GM04503 (cell line): ENCODE measurements at places on chromosomes 1 and 21.

DNA sequence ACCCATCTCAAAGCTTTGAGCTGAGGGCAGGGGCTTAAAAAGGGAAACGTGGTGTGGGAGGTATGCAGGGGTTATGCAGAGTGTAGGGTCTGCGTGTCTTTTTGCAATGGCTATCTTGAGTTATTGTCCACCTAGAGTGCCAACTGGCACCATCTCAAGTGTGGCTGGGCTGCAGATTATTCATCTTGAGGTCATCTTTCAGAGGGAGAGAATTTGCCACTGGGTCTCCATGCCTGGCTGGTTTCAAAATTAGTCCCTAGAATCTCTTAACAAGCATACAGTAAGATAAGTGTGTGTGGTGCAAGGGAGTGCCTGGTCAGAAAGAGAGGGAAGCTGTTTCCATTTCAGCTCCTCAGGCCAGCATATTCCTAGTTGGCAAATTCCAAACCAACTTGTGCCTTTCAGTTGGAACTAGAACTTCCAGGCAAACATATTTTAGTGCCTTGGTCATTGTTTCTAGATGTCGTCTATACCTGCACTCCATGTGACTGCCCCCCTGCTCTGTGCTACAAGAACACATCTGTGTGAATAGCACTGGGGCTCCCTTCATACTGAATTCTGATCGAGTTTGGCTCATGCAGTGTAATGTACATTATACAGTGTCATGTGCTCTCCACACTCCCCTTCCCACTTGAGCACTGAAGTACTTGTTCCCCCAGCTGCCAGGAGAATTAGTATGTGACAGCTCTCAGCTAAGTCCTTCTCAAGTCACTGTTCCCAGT lies 5.0 kb upstream of the OR2T8 start:
- DNase-seq: no peak

GRCh38 chr1:47675047-47675675 lies 237.3 kb downstream of the FOXD2 start:
- no peak for DNase-seq

GRCh38 chr1:90512441-90512840 lies 204.7 kb downstream of the BARHL2 start:
- no peak for DNase-seq

DNA sequence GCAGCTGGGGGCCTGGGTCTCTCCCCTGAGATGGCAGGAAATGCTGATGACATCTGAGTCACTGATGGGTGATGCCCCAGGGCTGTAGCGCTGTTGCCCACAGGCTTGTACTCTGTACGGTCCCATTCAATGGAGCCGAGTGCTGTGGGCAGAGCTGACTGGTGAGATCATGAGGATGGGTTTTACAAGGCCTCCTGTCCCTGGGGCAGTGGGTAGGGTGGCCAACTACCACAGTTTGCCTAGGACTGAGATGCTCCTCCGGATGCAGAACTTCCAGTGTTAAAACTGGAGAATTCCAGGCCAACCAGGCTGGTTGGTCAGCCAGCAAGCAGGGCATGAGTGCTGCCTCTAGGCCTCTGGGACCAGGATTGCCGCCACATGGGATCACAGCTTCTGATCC lies 9.2 kb downstream of the PHLDA3 start:
- DNase-seq: no peak

DNA sequence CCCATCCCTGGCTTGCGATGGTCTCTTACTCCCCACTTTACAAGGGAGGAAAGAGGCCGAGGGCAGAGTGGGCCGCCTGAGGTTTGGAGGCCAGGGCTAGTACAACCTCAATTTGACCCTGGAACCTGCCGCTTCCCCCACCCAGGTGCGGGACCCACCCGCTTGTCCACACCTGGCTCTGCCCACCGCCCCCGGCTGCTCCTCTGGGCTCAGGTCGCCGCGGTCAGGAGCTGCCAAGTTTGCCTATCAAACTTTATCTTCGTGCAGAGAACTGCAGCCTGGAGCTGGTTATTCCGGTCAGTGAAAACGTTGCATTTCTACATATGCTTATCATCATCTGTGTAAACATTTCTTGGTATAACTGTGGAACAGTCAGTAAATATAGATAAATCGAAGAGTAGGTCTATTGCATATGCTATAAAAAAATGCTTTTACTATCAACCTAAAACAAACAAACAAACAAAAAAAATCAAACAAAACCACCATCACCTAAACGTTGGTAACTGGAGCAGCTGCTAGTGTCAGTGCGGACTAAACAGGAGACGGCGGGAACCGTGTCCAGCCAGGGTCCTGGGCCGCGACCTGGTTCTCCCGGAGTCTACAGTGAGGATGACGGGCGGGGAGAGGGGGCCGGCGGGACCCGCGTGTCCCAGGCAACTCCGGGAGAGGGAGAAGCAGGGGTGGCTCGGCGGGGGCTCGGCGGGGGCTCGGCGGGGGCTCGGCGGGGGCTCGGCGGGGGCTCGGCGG lies 906 bp upstream of the ADARB1 start:
- no peak for DNase-seq

GRCh38 chr1:23916209-23917131 lies 3.3 kb upstream of the CNR2 start:
- no peak for DNase-seq

DNA sequence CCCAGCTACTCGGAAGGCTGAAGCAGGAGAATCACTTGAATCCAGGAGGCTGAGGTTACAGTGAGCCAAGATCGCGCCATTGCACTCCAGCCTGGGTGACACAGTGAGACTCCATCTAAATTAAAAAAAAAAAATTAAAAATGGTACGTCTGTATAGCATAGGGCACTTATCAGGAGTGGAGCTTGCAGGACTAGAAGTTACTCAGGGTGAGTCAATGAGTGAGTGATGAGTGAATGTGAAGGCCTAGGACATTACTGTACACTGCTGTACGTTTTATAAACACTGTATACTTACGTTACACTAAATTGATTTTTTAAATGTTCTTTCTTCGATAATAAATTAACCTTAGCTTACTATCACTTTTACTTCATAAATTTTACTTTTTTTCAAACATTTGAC lies 183.6 kb downstream of the NR5A2 start:
- no peak for DNase-seq

GRCh38 chr1:63836830-63837229 lies 63.0 kb downstream of the ROR1 start:
- DNase-seq: no peak

- DNase-seq: no peak
Observed at GRCh38 chr1:20290624-20291597, at the start of gene VWA5B1. TSS of gene VWA5B1 (plus strand) at chr1:20290875. CDS start at chr1:20310602, 19,727 bp downstream.

DNA sequence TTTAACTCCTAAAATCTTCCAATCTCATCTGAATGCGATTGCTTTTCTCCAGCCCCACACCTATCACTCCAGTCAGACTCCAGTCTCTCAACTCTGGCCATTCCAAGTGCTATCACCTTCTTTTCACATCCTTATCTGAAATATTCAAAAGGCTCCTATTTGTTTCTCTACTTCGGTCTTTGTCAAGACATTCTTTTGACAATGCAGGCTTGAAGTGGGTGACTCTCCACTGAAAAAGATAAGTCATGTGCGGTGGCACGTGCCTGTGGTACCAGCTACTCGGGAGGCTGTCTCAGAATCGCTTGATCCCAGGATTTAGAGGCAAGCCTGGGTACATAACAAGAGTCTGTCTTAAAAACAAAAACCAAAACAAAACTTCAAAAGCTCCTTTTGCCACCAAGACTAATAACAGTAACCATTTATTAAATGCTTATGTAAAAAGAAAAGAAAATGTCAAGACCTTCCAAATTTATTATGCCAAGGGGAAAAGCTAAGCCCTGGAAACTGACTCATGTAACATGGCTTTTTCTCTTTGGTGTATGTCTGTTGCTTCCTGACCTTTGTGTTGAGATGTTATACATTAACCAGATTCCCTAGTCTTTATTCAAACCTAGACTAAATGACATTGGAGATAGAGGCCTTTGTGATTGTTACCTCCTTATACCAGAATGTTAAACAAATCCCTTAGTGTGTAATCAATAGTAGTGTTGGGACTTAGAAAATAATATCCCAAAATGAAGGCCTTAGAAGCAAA lies 3.6 kb downstream of the ALG14 start:
- DNase-seq: no peak

DNA sequence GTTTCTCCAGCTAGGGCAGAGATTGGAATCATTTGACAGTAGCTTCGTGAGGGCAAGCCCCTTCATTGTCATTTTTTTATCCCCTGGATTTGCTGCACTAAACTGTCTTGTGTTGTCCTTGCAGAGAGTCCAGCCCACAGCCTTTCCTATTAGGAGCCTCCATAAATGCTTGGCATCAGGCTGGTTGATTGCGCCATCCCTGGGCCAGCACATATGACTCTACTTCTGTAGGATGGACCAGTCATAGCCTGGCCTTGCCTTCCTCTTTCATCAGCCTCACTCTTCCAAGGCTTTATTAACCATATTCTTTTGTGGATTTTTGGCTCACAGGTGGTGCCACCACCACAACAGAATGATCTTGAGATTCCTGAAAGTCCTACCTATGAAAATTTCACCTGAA lies 31.4 kb downstream of the LY9 start:
- DNase-seq: no peak

- no peak for DNase-seq
Observed at GRCh38 chr1:171984262-171984661, 143.0 kb downstream of the DNM3 start.
